CD4-positive, alpha-beta T cell treated with Interleukin-6 for 4 hours (primary cell): ENCODE measurements at places on chromosomes 7 and 10.

DNA sequence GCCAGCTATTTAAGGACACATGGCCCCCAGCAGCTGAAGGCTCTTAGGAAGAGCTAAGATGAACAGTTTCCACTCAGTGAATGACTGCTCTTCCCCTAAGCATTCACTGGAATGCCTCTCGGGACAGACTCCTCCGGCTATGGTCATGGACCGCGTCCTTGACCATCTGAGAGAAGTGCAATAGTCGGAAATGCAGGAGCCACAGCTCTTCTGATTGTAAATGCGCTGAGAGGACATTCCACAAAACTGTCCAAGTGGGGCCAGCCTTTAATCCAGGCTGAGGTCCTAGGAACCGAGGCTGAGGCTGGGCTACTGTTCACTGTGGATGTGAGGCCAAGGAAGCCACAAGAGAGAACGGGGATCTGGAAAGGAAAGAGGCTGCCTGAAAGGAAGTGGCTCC lies 162.0 kb upstream of the TMEM72 start:
- DNase-seq = no peak

DNA sequence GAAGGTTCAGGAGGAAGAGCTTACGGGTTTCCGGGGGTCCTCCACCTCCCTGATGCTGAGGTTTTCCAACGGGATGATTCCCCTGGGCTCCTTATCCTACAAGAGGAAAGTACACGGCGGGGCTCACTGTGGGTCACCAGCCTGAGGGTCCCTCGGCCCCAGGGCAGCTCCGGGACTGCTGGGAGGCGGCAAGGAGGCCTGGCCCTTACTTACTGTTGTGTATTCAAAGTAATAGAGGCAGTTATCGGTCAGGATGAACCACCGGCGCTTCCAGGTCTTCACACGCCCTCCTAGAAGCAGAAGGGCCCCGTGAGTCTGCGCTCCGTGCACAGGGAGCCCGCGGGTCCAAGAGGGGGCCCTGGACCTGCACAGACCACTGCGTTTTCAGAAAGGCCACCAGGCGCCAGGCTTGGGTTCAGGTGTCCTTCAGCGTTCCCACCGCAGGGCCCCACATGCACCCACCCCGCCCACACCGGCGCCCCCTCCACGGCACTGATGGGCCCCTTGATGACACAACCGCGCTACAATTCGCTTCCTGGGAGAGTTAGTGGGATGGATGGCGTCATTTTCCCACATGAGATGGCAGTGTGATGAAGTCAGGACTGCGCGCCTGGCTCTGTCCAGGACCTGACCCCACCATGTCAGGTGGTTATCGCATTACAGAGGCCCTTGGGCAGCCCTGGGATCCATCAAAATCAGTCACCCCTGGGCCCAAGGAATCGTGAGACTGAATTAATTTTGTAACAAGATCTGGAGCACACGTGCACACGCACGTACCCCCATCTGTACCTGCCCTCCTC lies 106.7 kb downstream of the CYTH3 start:
- no peak for DNase-seq

DNA sequence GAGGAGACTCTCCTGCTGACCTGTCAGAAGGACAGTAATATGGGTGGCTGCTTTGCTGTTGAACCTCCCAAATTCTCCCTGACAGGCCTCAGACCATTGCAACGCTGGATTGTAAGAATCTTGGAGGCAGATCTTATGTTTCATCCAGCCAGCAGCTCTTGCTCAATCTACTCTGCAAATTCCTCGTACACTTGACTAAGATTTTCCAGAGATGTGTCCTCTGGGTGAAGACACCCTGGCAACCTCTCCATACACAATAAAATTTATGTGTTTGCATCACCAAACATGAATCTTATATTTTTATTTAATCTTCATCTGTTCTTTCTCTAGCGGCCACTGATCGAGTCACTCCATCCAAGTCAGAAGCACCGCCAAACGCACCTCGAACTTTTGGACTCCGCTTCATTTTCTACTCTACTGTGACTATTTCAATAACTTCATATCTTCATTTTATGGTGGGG lies 623.1 kb downstream of the ACTR3B start:
- no peak for DNase-seq

DNA sequence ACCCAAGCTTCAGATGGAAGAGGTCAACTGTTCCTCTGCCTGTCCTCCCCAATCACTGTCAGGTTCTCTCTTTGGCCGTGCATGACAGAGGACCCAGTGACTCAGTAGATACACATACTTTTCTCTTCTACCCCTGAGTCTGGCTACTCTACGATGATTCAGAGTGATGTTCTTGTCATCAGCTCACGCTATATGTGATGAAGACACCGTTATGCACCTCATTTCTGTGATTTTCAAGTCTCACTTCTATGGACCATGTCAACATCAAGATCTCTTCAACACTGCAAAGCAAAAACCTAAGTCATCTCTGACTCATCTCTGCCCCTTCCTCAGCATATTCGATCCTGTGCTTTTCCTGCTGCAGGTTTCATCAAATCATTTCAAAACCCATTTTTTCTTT lies 76.6 kb upstream of the DGKI start:
- DNase-seq = no peak

DNA sequence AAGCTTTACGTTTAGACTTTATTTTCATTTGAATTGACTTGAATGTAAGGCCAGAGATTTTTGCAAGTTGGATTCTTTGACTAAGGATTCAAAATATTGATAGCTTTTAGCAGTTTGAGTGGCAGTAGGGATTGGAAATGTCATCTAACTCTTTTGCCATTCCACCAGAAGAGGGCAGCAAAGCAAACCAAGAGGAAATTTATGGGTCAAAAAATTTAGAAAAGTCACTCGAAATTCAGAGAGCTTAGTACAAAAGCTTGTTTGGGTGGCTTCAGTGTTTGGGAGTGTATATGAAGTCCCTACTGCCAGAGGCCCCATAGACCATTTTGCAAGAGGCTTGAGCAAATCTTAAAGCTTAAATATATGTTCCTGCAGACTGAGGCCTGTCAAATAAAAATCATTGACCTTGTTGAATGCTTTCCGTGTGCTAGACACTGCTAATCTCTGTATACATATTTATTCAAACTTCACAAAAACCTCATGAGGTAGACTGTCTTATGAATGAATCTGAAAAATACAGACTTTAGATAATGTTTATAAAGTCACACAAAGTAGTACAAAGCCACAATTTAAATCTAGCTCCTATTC lies 44.6 kb upstream of the RSBN1L start:
- peak; percentile 49 for DNase-seq

DNA sequence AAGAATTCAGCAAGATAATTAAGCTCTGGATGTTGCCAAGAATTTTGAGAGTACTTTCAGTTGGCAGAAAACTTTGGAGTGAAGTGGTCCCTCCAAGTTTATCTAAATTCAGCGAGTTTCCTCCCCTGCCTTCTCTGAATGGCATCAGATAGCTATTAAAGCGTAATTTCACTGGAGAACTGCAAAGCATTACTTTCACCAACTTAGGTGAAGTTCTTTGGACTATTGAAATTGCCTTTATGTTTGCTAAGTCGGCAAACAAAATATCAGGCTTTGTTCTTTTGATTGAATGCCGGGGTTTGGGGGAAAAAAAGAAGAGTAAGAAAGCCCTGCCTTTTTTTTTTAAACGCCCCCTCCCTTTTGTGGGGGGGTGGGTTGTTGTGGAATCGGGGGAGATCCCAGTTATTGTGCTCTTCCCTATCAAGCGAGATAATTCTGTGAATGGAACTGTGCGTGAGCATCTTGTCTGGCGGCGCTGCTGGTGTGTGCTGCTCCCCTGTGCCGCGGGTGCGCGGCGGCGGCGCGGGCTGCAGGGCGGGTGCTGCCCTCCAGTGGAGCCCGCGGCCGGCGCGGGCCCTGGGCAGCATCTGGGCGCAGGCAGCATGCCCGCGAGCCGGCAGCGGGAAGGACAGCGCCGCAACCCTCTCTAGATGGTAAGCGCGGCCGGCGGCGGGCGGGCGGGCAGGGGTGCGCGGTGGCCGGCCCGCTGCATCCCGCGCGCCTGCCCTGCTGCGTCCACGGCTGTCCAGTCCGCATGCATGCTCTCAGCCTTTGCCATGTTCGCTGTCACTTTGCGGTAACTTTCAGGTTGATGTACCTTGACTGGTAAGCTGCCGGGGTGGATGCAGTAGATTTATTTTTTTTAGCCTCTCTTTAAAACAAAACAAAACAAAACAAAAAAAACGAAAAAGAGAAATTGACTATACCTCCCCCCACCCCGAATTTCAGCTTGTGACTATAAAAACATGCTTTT lies 176.5 kb downstream of the TCF7L2 start:
- DNase-seq = peak; percentile 35

- no peak for DNase-seq
Observed at GRCh38 chr10:91050371-91051034, 129.6 kb upstream of the ANKRD1 start.

DNA sequence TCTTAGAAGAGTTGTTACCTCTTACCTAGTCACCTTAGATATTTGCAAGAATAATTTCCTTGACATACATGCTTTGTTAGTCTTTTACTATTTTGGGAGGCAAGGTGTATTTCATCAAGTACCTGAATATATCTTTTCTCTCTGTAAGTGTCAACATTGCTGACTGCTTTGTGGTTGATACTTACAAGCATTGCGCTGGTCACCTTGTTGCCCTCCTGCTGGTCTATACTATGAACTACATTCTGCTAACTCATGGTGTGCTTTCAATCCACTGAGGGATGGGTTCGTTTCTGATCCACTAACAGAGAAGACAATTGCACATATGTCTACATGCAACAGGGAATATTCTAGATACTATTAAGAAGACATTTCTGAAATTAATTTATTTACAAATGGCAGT lies 837.8 kb upstream of the COBL start:
- DNase-seq = no peak

DNA sequence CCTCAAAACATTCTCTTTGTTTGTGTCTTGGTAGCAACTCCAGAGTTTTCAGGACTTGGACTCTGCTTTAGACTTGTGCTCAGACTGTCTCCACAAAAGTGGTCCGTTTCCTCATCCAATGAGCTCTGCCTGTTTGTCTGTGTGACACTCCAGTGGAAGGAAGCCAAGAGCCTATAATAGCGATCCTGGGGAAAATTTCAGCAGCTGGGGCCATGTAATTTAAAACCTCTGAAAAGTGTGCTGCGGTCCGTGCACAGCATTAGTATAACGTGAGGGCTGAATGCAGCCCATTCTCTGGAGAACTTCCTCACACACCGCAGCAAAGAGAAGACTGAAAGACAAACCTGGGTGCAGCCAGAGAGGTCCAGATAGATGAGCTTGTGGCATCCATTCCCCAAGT lies at the start of gene LRRC17:
Gene LRRC17, plus strand, starts transcription at position 259 of the 400 bp plus-strand sequence. CDS start 20,914 bp downstream, outside the sequence.
- no peak for DNase-seq

DNA sequence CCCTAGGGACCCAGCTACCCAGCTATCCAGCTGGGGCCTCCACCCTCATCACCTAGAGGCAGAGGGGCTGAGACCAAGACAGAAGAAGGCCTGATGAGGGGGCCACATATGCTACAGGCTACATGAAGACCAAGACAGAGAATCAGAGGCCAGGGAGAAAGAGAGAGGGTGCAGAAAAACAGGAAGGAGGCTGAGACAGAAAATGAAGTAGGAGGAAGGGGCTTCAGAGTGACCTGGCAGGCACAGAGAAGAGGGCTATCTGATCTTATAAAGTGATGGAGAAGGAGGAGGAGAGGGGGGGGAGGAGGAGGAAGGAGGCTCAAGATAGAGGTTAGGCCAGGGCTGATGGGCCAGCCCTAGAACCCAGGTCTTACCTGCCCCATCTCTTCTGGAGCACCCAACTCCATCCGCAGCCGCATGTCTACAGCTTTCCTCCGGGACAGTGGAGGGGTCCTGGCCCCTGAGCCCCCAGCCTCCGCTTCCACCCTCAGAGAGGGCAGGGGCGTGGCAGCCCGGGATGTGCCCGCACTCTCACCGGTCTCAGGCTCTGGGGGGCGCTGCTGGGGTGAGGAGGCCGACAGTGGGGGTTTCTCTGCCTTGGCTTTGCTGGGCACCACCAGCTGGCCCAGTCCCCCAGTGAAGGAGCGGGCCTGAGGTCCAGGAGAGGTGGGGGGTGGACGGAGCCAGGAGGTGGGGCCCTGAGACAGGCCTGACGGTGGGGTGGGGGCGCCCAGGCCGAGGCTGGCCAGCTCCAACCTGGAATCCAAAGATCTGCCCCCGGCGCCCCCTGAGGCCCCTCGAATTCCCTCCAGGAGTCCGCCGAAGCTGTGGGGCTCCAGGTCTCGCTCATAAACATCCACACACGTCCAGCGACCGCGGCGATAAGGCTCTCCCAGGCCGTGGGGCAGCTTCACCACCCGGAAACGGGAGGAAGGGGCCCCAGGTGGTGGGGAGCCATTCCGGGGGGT lies 1.8 kb downstream of the TSC22D4 start:
- peak; percentile 53 for DNase-seq

- no peak for DNase-seq
Observed at GRCh38 chr7:1567896-1568510, 1.8 kb downstream of the PSMG3 start.

- DNase-seq = no peak
Observed at GRCh38 chr7:44231088-44231487, 30.3 kb downstream of the YKT6 start.

DNA sequence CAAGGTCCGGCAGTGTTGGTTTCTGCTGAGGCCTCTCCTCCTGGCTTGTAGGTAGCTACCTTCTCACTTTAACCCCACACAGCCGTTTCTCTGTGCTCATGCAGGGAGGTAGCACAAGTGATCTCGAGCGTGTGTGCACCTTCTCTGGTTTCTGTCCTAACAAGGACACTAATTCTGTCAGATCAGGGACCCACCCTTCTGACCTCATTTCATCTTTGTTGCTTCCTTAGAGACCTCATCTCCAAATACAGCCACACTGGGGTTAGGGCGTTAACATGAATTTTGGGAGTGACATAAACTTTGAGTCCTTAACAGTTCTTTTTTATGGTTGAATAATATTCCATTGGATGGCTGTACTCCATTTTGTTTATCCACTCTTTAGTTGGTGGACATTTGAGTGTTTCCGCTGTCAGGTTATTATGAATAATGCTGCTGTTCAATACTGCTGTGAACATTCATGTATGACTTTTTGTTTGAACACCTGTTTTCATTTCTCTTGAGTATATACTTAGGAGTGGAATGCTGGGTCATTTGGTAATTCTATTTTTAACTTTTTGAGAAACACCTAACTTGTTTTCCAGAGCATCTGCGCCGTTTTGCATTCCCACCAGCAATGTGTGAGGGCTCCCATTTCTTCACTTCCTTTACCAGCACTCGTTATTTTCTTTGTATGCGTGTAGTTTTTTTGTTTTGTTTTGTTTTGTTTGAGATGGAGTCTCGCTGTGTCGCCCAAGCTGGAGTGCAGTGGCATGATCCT lies 57.5 kb downstream of the LCOR start:
- no peak for DNase-seq

- no peak for DNase-seq
Observed at GRCh38 chr7:157679607-157680006, 342.8 kb downstream of the DNAJB6 start.

- DNase-seq = no peak
Observed at GRCh38 chr7:118420888-118421287, 196.4 kb downstream of the ANKRD7 start.

- no peak for DNase-seq
Observed at GRCh38 chr7:36367561-36368077, 22.0 kb upstream of the ANLN start.

DNA sequence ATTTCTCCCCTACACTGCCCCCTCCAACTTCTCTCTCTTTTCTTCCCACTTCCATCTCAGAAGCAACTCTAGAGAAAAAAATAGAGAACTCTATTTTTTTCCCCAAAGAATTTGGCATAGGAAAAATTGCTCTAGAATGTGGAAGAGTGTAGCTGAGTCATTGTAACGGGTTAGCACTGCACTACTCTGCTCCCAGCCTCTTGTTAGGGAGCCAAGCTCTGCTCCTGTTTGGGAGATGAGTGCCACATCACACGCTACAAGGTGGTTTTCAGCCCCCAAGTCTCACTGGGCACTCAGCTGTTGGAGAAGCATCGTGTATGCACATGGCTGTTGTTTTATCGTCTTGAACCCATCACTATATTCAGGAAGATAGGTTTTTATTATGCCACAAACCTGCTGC lies 136.4 kb downstream of the BMPER start:
- DNase-seq = no peak
